AML-193 (cell line): ENCODE measurements at places on chromosomes 5 and 9.

GRCh38 chr5:68219161-68219816, 3.7 kb downstream of the PIK3R1 start:
- no peak for DNase-seq

DNA sequence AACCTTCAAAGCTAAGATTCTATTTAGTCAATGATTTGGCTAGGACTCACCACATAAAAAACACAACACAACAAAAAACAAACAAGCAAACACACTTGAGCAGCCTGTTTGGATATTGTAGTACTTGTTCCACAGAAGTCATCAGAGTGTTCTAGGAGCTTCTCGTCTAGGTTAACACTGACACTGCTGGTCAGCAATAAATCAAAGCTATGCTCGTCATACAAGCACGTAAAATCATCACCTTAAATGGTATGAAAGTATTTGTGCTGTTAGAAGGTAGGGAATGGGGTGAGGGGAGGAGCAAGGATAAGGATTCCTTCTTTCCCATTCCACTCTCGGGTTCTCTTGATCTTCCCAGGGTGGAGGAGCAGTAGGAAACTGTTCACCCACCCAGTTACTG, 88.0 kb downstream of the ARL15 start:
- no peak for DNase-seq

DNA sequence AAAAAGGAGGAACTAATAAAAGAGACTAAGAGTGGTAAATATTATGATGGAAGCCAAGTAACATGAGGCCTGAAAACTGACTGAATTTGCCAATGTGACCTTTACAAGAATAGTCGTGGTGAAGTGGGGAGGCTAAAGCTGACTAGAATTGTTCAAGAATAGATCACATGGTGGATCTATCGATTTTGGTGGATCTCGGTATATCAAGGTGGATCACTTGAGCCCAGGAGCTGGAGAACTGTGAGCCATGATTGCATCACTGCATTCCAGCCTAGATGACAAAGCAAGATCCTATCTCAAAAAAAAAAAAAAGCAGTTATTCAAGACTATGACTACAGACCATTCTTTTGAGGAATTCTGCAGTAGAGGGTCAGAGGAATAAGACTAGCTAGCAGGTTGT, 15.1 kb downstream of the ERMP1 start:
- no peak for DNase-seq

DNA sequence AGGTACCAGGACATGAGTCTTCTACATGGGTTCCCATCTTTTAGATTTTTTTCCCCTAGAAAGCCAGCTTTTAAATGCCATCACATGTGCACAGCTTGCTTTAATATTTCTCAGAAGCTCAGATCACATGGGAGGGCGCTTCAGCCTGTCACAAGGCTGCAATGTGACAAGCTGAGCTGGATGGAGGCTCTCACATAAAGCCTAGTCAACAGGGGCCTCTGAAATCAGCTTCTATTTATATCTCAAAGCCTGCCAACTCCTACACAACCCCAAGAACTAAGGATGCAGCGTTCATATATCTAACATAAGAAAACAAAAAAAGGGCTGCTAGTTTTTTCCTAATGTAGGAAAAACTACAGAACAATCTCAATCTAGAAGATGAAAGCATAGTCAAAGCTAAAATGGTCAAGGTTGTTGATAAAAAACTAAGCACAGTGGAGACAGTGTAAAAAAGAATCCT, 2.3 kb downstream of the ZFAND5 start:
- peak; percentile 62 for DNase-seq
